ENCODE measurements at places on chromosomes 3 and 15. TPM values are rescaled to one million over a fixed set of nuclear protein-coding genes. Genes with fewer than 3 reads are reported as not detected.

GRCh38 chr3:113111011-113111707 lies 100.2 kb upstream of the BOC start:
- H3K36me3 ChIP-seq, result no peaks in the 10 kb centered on the region
- no peaks in the 10 kb centered on the region for H3K4me1 ChIP-seq
- no peaks in the 10 kb centered on the region for H3K27me3 ChIP-seq
- no peak overlapping the region for H3K4me3 ChIP-seq
- no peak overlapping the region for H3K27ac ChIP-seq
- no peak for DNase-seq

DNA sequence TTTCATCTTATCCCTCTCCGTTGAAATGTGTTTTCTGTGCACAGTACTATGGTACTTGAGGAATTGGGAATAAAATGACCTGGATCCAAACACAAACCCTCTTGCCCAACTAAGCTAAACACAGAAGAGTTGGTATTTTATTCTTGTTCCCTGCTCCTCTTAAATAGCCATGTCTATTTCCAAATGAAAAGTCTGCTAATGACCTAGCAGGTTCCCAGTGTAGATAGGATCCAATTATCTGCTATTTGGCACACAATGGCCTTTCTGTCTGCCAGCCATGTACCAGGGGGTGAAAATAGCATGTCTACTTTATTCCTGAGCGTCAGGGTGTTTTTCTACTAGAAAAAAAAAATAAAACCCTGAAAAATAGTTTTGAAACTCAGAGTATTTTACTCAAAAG lies 657.0 kb upstream of the NAALADL2 start:
- H3K27ac ChIP-seq, result no peak overlapping the region
- no peak overlapping the region for H3K4me3 ChIP-seq
- no peaks in the 10 kb centered on the region for H3K4me1 ChIP-seq
- no peaks in the 10 kb centered on the region for H3K36me3 ChIP-seq
- DNase-seq, result no peak

DNA sequence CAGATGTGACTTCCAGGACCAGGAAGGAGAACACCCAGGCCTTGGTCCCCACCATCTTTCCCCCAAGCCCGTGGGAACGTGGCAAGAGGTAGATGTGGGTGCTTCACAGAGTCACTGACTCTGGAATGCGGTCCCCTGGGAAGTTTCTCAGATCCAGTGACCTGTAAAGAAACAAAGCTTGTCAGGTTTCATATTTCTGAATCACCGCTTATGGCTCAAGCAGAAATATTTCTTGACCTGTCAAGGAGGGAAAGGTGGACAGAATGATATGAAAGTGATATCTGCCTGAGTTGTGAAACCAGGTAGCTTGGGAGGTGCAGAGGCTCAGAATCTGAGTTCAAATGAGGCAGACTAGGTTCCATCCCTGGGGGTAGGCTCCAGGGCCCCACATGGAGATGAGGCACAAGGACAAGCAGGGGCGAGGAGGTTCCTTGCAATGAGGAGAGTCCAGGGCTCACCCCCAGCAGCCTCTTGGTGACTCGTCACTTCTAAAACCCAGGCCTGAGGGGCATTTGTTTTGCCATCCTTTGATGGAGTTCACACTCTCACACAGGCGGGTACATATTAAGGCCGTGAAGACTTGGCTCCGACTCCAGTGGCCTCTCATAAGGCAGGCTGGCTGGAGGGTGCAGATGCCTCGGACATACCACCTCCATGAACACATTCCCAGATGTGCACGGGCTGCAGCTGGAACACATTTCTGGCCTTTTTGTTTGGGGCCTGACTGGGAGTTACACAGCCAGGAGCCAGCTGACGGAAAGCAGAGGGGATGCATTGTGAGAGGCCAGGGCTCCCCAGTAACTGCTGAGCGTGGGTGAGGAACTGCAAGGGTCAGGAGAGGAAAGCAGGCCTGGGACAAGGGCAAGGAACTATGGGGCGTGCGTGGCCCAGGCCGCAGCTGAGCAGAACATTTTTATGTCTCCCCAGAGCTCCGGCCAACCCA lies 1.3 kb downstream of the CILP start:
- H3K4me1 ChIP-seq, result no peaks in the 10 kb centered on the region
- no peak for DNase-seq
- H3K36me3 ChIP-seq, result no peaks in the 10 kb centered on the region
- H3K4me3 ChIP-seq, result no peak overlapping the region

GRCh38 chr3:37386627-37387230 lies 212.3 kb upstream of the LRRFIP2 start:
- H3K4me1 ChIP-seq, result no peaks in the 10 kb centered on the region
- no peak overlapping the region for H3K27ac ChIP-seq
- no peak for DNase-seq
- H3K36me3 ChIP-seq, result no peaks in the 10 kb centered on the region
- H3K4me3 ChIP-seq, result no peak overlapping the region

- H3K4me3 ChIP-seq, result no peak overlapping the region
- DNase-seq, result no peak
- H3K27ac ChIP-seq, result no peak overlapping the region
- no peaks in the 10 kb centered on the region for H3K4me1 ChIP-seq
- no peaks in the 10 kb centered on the region for H3K36me3 ChIP-seq
- no peaks in the 10 kb centered on the region for H3K27me3 ChIP-seq
These were observed 345.2 kb upstream of the TPRG1 start for GRCh38 chr3:188826574-188826973.

- H3K4me1 ChIP-seq, result no peaks in the 10 kb centered on the region
- no peak overlapping the region for H3K27ac ChIP-seq
- H3K27me3 ChIP-seq, result no peaks in the 10 kb centered on the region
- DNase-seq, result no peak
- H3K36me3 ChIP-seq, result no peaks in the 10 kb centered on the region
These were observed 132.8 kb upstream of the NPHP3 start for GRCh38 chr3:132854856-132855535.

Gene CNTN4
- 0.51 TPM for total RNA-seq

Gene TMC3
- not detected for total RNA-seq
